ENCODE measurements at places on chromosomes 16 and 17.
A peak's percentile ranks its signal among the peaks of the same experiment; 100 is the strongest.

- no peak for DNase-seq
Measured at GRCh38 chr17:56393156-56393555, 200.3 kb upstream of the NOG start.

GRCh38 chr16:34054969-34055368 is 595.6 kb downstream of the TP53TG3F start:
- DNase-seq: no peak

- DNase-seq: no peak
Measured at GRCh38 chr17:6505425-6506142, 50.8 kb downstream of the PITPNM3 start.

DNA sequence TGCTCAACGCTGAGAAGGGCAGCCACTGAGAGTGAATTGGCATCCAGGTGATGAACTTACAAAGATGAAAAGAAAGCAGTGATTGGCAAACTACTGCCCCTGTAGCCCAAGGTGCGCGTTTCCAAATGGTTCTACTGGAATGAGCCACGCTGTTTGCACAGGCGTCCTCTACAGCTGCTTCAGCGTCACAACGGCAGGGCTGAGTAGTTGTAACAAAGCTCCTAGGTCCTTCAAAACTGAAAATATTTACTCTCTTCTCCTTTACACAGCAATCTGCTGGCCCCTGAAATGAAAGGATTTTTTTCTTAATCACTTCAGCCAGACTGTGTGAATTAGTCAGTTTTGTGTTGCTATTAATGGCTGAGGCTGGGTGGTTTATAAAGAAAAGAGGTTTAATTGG is 107.2 kb upstream of the FOXF1 start:
- no peak for DNase-seq

DNA sequence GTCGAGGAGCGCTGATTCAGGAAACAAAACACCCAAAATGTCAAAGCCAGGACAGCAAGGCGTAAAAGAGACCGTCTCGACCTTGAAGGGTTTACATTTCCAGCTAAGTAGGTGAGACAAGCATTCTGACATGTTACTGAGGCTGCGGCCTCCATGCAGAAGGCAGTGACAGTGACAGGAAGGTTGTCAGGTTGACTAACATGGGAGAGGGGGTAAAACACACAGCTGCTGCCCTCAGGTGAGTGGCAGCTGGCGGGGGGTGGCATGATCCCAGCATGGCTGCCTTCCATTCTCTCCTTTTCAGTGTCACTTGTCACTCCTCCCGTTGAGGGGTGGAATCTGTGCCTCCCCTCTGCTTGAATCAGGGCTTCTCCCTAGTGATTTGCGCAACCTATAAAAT is 31.9 kb upstream of the CRHR1 start:
- no peak for DNase-seq

DNA sequence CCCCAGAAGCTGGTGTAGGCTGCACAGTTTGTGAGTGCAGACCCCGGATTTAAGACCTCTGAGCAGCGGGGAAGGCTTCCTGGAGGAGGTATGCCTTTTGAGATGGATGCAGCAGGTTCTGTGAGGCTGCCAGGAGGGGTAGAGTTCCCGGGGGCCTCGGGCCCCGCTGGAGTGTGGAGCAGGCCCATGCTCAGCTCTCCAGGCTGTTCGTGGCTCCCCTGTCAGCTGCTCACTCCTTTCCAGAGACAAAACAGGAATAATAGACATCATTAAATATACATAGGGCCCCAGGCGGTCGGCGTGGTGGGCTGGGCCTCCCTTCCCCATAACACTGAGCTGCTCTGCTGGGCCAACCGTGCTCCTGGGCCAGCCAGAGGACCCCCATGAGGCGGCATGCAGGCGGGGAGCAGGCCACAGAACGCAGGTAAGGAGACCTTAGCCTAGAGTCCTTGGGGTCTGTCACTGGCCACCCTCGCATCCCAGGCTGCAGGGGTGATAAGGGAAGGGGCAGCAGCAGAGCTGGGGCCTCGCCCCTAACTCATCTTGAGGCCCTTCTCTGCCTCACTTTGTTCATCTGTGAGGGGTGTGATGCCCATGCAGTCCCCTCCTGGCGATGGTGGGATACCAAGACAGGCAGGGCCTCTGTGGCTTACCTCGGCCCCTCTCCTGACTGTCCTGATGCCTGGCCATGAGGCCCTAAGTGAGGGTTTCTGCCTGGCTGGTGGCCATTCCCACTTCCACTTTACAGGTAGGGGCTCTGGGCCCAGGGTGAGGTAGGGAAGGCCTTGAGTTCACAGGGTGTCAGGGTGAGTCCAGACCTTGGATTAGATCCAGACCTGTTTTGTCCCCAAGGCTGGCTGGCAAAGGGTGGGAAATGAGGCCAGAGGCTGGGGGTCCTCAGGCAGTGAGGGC is at the start of gene MYO15A:
Gene MYO15A, plus strand, starts transcription at position 356 of the 912 bp plus-strand sequence. CDS start 10,045 bp downstream, outside the sequence.
- no peak for DNase-seq

DNA sequence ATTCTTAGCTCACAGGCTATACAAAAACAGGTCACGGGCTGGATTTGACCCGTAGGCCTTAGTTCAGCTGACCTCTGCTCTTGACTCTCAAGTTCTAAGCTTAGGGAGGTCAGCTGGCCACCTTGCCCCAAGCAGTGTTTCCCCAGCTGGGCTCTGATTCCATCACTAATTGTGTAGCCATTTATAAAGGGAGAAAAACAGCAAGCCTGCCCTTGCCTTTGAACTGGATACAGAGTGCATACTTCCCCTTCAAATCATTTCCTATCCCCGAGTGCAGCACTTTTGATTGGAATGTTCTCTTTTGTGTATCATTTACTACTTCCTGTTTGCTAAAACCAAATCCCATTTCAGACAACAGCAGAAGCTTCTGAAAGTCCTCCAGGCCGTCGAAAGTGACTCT is 153.6 kb downstream of the KATNIP start:
- DNase-seq: no peak

- DNase-seq: no peak
Measured at GRCh38 chr16:31356566-31357323, 1.8 kb downstream of the ITGAX start.

DNA sequence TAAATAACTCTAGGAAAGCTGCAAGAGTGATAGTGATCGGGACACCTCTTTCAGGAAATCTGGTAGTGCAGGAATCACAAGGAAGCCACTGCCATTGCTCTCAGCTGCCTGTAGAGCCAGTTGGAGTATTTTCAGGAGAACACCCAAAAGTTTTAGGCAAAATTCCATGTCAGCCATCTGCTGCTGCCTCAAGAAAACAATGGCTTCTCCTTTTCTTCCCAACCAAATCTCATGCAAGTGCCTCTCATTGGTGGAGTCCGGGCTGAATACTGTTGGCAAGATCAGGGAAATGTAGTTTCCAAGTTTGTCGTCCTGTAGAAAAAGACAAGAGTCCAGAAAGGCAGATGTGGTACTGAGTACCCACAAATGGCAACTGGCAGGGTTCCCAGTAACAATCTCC is 54.9 kb upstream of the TANC2 start:
- no peak for DNase-seq

GRCh38 chr17:76384987-76385891 is 830 bp downstream of the SPHK1 start:
- DNase-seq: no peak

GRCh38 chr16:89320782-89321501 is 103.4 kb downstream of the ZNF778 start:
- no peak for DNase-seq

DNA sequence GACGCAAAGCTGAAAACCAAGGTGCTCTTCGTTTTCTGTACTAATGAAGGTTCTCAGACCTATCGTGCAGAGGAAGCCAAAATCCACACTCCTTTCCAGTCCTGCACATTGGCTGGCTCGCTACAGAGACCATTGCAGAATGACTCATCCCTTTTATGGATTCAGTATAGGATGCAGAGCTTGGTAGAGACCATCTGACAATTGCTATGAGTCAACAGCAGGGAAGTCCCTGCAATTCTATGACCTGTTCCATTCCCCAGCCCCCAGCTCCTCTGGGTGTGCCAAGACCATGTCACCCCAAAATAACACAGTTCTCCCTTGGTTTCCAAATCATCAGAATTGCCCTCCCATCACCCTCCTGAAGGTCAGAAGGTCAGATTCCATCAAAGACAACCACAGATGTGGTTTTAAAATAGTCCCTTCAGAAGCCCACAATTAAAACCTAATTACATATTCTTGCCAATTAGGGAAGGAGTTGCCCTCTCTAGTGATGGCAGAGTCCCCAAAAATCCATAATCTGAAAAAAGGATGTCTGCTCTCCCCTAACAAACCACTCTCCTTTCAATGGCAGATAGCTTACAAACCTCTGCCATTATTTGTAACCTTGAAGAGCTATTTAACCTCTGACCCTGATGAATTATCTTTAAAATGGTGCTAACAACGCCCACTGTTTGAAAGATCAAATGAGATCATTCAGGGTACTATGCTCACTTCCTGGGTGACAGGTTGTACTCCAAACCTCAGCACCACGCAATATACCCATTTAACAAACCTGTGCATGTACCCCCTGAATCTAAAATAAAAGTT is 108.2 kb upstream of the RBBP6 start:
- DNase-seq: no peak

DNA sequence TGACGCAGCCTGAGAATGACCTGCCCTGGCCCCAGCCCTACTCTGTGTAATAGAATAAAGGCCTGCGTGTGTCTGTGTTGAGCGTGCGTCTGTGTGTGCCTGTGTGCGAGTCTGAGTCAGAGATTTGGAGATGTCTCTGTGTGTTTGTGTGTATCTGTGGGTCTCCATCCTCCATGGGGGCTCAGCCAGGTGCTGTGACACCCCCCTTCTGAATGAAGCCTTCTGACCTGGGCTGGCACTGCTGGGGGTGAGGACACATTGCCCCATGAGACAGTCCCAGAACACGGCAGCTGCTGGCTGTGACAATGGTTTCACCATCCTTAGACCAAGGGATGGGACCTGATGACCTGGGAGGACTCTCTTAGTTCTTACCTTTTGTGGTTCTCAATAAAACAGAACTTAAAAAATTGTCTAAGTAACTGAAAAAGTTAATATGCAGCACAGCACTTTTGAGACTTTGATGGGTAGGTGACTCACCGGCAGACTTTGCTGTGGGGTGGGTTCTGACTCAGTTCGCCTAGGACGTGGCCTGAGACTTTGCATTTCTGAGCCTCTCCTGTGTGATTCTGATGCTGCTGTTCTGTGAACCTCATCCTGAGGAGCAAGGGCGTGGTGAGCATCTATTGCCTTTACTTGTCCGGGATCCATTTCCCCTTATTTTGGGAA is 5.7 kb downstream of the LAT start:
- no peak for DNase-seq

DNA sequence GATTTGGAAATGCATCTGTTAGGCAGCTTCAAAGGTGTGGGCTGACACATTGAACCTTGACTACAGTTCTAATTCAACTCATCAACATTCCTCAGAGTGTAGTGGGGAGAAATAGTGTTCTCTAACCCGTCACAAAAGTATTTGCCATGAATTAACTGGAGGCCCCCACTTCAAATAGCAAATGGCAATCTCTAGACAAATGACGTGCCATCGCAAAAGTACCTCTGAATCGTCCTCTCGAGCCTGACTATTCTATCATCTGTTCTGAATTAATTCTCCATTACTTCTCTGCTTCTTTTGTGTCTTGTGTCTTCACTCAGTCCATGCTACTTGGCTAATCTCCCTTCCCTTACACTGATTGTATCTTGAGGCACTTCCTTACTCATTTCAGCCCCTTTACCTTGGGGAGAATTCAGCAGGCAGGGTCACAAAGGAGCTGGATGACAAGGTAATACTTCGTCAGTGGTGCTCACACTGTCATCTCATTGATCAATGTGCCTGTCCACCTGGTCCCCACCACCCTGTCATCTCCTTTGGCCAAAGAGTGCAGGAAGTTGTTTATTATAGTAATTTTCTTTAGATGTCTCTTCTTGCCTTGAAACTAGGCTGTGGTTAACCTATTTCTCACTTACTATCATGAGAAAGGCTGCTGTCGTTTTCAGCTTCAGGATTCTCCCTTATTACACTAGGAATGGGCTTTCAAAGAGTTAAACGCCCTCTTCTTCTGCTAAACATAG is 108.4 kb downstream of the SYCE1L start:
- DNase-seq: no peak

- no peak for DNase-seq
Measured at GRCh38 chr16:20301840-20302239, 25.5 kb downstream of the GP2 start.

GRCh38 chr16:60137891-60138290 is 1403.8 kb upstream of the GOT2 start:
- DNase-seq: no peak

DNA sequence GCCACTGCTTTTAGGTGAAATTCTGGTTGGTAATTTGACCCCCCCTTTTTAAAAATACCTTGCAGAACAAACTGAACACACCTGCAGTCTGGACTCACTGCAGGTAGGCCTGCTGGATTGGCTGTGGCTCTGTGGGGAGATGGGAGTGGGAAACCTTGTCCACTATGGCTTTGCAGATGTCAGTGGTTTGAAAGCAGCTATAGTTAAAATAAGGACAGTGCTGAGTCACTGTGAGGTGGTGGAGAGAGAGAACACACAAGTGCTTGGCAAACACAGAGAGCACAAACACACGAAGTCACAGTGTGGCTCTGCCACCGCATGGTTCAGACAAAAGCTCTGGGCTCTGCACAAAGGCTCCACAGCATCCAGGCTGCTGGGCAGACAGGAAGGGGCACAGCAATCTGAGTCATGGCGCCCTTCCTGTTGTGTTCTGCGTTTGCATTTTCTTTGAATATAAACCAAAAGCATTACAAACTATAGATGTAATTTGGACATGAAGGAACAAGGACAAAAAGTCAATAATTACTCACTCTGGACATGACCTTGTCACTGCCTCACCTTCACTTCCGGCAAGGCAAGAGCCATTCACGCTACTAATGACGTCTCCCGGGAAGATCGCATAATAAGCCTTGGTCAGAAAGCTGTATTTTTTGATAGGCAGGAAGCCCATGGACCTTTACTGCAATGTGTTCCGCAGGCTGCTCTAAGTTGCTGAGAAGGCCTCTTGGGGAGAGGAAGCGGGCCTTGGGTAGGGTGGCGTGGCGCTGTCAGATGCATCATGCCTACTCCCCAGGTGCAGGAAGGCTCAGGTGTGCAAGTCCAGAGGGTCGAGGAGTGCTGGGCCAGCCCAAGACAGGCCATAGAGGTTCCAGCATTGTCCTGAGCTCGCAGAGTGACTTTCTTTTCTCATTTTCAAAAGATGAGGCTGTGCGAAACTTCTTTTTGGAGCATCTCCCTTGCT is 60.1 kb upstream of the MED9 start:
- DNase-seq: peak; percentile 76
